SK-N-MC (cell line): ENCODE measurements at places on chromosomes 16 and 17.

DNA sequence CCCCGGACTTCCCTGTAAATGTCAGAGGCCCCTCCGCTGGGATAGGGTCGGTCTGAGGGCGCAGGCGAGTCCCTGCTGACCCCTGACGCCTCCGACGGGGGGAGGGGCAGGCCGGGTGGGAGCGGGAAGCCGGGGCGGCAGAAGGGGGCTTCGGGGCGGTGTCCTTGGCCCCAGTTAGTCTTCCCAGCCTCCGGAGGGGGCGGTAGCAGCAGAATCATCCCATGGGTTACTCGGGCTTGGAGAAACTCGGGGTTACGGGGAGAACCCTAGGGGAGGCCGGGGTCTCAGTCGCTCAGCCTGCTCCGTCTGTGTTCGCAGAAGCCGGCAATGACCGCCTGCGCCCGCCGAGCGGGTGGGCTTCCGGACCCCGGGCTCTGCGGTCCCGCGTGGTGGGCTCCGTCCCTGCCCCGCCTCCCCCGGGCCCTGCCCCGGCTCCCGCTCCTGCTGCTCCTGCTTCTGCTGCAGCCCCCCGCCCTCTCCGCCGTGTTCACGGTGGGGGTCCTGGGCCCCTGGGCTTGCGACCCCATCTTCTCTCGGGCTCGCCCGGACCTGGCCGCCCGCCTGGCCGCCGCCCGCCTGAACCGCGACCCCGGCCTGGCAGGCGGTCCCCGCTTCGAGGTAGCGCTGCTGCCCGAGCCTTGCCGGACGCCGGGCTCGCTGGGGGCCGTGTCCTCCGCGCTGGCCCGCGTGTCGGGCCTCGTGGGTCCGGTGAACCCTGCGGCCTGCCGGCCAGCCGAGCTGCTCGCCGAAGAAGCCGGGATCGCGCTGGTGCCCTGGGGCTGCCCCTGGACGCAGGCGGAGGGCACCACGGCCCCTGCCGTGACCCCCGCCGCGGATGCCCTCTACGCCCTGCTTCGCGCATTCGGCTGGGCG lies 542 bp downstream of the GUCY2D start:
- no peak for DNase-seq

DNA sequence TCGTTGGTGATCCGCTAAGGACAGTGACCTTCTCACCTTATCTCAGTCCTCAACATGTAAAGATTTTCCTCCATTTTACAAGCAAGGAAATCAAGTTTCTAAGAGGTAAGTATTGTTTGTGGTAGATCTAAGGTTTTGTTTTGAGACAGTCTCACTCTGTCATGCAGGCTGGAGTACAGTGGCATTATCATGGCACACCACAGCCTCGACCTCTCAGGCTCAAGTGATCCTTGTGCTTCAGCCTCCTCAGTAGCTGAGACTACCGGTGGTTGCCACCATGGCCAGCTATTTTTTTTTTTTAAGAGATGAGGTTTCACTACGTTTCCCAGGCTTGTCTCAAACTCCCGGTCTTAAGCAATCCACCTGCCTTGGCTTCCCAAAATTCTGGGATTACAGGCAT lies 34.9 kb downstream of the PRKCA start:
- no peak for DNase-seq

DNA sequence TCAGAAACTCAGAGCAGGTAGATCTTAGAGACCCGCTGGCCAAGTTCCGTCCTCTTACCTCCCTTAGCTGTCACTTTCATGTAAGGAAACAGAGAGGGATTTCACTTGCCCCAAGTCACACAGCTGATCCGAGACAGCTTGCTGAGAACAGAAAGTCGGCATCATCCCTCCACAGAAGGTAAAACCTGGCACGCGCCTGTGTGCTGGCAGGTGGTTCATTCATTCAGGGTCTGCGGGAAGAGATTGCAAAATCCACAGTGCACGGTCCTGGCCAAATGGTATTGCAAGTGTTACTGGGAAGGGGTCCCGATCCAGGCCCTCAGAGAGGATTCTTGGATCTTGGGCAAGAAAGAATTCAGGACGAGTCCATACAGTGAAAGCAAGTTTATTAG lies 139.4 kb upstream of the RPH3AL start:
- no peak for DNase-seq

DNA sequence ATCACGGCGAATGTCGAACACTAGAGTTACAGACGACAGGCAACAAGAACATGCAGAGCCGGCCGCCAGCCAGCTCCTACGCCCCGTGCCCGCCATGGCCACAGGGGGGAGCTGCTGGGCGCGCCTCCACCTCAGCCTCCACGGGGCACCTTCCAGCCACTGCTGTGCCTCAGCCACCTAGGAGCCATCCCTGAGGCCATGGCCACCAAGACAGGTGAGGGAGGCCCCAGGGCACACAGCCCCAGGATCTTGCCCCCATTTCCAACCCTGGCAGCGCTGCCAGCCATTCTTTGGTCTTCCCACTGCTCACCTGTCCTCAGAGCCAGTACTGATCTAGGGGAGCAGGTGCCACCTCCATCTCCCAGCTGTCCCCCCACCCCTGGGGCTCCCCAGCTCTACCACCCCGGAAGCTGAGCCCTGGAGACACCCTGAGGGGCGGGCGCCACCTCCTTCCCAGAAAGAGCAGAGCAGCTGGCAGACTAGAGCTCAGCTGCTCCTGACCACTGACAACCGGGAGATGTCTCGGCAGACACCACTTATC lies 11.8 kb downstream of the GNPTG start:
- DNase-seq = no peak

- no peak for DNase-seq
Observed at GRCh38 chr16:86584071-86584685, 5.8 kb downstream of the FOXL1 start.

- DNase-seq = no peak
Observed at GRCh38 chr17:17064322-17064721, 22.1 kb downstream of the MPRIP start.

DNA sequence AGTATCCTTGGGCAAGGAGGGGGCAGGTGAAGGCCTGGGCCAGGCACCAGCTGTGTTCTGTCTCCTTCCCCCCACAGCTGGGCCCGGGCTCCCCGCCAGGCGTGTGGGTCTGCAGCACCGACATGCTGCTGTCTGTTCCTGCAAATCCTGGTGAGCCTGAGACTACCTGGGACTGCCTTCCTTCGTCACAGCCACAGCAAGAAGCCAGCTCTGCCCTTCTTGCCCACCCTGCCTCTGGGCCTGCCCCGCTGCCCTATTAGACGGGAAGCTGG lies 12.3 kb downstream of the FCSK start:
- no peak for DNase-seq

- no peak for DNase-seq
Observed at GRCh38 chr17:2176499-2177169, 121.7 kb downstream of the HIC1 start.

GRCh38 chr16:4723071-4723767 lies 10.9 kb downstream of the ANKS3 start:
- no peak for DNase-seq

DNA sequence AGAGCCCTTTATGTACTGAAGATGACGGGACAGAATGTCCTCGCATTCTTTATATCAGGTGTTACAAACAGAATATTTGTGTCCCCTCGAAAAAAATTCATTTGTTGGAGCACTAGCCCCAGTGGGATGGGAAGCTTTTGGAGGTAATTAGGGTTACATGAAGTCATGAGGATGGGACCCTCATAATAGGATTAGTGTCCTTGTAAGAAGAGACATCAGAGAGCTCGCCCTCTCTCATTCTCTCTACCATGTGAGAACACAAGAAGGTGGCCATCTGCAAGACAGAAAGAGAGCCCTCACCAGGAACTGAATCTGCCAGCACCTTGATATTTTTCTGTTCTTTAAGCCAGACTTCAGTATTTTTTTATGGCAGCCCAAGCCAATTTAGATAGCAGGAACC lies 72.4 kb downstream of the SLC39A11 start:
- no peak for DNase-seq
